ENCODE measurements at places on chromosomes 4 and X. TPM values are rescaled to one million over a fixed set of nuclear protein-coding genes. Genes with fewer than 3 reads are reported as not detected.

The NR3C2 gene
- 3.4 TPM for total RNA-seq

The BEX2 gene
- 42.0 TPM for total RNA-seq

The SYP gene
- total RNA-seq, result 11.4 TPM

The RBMX2 gene
- total RNA-seq, result 29.7 TPM

The PAGE2 gene
- total RNA-seq, result not detected

The COL4A5 gene
- total RNA-seq, result 276 TPM

The CRLF2 gene
- not detected for total RNA-seq

The IRF2 gene
- 14.3 TPM for total RNA-seq

The ZNF732 gene
- 2.2 TPM for total RNA-seq

The CACNA1F gene
- total RNA-seq, result 0.19 TPM

The ITIH6 gene
- total RNA-seq, result not detected

The DNAAF6 gene
- total RNA-seq, result not detected

The PHEX gene
- 0.71 TPM for total RNA-seq

The HSD17B13 gene
- 0.31 TPM for total RNA-seq

The AMTN gene
- not detected for total RNA-seq

The MAGEB2 gene
- total RNA-seq, result not detected

The DACH2 gene
- 1.5 TPM for total RNA-seq

The SCRG1 gene
- total RNA-seq, result not detected

The PCDH19 gene
- 33.3 TPM for total RNA-seq

- H3K4me1 ChIP-seq, result peaks cover 5% of the 10 kb centered on the region
- no peak overlapping the region for H3K27ac ChIP-seq
- no peaks in the 10 kb centered on the region for H3K27me3 ChIP-seq
- H3K36me3 ChIP-seq, result no peaks in the 10 kb centered on the region
- H3K4me3 ChIP-seq, result no peak overlapping the region
- no peak for DNase-seq
Measured at GRCh38 chr4:100979736-100980135, 367.6 kb downstream of the PPP3CA start.

GRCh38 chr4:6658597-6659075, 18.2 kb downstream of the MRFAP1 start:
- H3K27me3 ChIP-seq, result peaks cover 28% of the 10 kb centered on the region
- DNase-seq, result no peak
- peaks cover 1% of the 10 kb centered on the region for H3K36me3 ChIP-seq
- H3K27ac ChIP-seq, result no peak overlapping the region

DNA sequence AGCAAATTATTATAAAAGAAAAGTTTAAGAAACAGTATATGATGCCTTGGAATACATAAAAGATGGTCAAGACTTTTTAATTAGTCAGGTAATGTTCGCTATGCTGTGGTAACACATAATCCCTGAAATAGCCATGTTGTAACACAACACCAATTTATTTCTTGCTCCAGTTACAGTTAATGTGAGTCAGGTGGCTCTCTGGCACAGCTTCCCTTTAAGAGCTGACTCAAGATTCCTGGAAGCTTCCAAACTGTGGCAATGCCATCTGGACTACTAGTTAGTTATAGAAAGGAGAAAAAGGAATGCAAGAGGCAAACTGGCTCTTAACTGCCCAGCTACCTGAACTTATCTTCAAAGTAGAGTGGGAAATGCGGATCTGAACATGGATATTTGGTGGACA, 210.5 kb downstream of the CHM start:
- H3K4me1 ChIP-seq, result no peaks in the 10 kb centered on the region
- H3K27me3 ChIP-seq, result no peaks in the 10 kb centered on the region
- no peak overlapping the region for H3K27ac ChIP-seq

- no peak overlapping the region for H3K4me3 ChIP-seq
- no peak for DNase-seq
- no peak overlapping the region for H3K27ac ChIP-seq
- no peaks in the 10 kb centered on the region for H3K4me1 ChIP-seq
Measured at GRCh38 chrX:99383786-99384185, 1026.3 kb downstream of the PCDH19 start.

- H3K27ac ChIP-seq, result peak overlapping the region; percentile 82
- peaks cover 2% of the 10 kb centered on the region for H3K4me1 ChIP-seq
- H3K4me3 ChIP-seq, result no peak overlapping the region
Measured at GRCh38 chrX:20066968-20067708, 49.6 kb downstream of the MAP7D2 start.

DNA sequence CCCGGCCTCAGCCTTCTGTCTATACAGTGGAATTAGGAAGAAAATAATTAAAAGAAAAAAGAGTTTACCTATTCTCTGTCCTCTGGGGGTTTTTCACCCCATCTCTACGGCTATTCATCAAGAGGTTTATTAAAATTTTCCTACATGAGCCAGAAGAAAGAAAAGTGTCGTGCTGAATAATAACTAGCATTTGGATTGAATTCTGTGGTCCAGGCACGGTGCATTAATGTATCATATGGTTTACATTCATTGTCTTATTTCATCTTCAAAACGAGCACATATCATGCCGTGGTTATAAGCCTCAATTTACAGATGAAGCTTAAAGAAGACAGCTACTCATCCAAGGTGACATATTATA, 5.4 kb upstream of the NAA15 start:
- peaks cover 20% of the 10 kb centered on the region for H3K4me1 ChIP-seq
- H3K27me3 ChIP-seq, result no peaks in the 10 kb centered on the region
- DNase-seq, result no peak
- H3K36me3 ChIP-seq, result peaks cover 8% of the 10 kb centered on the region

DNA sequence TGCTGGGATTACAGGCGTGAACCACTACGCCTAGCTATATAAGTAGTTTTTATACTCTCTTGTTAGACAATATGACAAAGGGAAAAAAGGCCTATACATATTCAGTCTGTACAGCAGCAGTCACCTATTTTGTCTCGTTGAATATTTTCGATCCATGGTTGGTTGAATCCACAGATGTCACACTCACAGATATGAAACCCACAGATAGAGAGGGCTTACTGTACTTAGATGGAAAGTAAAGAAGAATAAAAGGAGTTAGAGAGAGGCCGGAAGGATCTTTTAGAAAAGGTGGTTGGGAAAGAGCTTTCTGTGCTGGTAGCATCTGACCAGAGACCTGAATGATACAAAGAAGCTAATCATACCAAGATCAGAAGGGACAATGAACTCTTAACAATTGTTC, 38.3 kb upstream of the SPINK2 start:
- no peaks in the 10 kb centered on the region for H3K36me3 ChIP-seq
- no peaks in the 10 kb centered on the region for H3K4me1 ChIP-seq
- H3K27me3 ChIP-seq, result peaks cover 5% of the 10 kb centered on the region

DNA sequence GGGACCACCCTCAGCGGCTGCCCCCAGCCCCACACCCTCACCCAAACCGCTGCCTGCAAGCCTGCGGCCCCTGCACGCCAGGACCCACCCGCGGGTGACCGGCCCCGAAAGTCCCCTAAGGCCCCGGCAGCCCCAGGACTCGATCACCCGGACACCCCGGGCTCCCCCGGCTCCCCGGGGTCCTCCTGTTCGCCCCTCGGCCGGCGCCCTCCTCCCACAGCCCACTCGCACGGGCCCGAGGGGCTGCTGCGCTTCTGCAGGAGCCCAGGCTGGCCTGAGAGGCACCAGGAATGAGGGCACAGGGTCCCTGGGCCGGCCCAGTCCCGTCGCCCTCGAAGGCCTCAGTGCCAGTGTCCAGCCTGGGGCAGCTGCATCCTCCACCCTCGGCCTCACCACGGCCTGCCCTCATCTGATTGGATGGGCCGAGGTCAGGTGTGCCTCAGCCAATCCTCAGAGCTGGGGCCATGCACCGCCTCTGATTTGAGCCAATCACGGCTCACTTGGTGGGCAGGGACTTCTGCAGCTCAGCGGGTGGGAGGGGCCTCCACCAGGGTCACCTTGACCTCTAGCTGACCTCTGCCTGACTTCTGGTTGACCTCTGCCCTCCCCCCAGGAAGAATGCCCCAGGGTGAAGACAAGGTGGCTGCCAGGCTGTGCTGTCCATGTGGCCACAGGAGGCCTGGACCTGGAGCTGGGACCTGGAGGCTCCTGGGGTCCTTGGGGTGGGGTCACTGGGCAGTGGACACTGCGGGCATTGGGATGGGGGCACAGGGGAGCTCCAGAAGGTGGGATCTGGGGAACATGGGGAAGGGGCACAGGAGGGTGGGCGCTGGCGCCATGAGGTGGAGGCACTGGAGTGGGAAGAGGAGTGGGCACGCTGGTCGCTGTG, 97.6 kb upstream of the NKX1-1 start:
- H3K27ac ChIP-seq, result no peak overlapping the region
- H3K27me3 ChIP-seq, result peaks cover 17% of the 10 kb centered on the region
- H3K36me3 ChIP-seq, result no peaks in the 10 kb centered on the region
- no peak for DNase-seq
- H3K4me1 ChIP-seq, result no peaks in the 10 kb centered on the region

DNA sequence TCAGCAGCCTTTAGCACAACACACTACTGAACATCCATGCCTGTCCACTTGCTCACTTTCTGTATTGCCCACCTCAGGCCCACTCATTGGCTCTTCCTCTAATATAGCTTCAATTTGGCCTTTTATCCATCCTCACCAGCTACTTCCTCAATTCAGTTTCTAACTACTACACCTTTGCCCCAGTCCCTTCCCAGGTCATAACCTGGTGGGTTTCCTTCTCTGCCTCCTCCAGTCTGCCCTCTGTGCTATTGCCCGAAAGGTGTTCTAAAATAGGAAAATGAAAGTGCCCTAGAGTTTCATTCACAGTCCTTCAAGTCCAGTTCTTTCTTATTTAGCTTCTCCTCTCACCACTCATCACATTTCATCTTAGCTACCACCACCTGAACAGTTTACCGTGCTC, 23.1 kb downstream of the MOSPD2 start:
- H3K27me3 ChIP-seq, result no peaks in the 10 kb centered on the region
- H3K4me1 ChIP-seq, result peaks cover 2% of the 10 kb centered on the region
- H3K27ac ChIP-seq, result no peak overlapping the region
- no peak for DNase-seq
- H3K4me3 ChIP-seq, result no peak overlapping the region

- H3K4me3 ChIP-seq, result no peak overlapping the region
- no peak overlapping the region for H3K27ac ChIP-seq
- DNase-seq, result no peak
- peaks cover 2% of the 10 kb centered on the region for H3K4me1 ChIP-seq
Measured at GRCh38 chr4:8589336-8589735, 3.2 kb upstream of the CPZ start.

GRCh38 chr4:174429701-174430410, 92.4 kb downstream of the HPGD start:
- no peak overlapping the region for H3K27ac ChIP-seq
- DNase-seq, result no peak
- no peak overlapping the region for H3K4me3 ChIP-seq
- no peaks in the 10 kb centered on the region for H3K4me1 ChIP-seq
- H3K27me3 ChIP-seq, result no peaks in the 10 kb centered on the region

- DNase-seq, result no peak
- H3K27me3 ChIP-seq, result no peaks in the 10 kb centered on the region
- H3K4me1 ChIP-seq, result peaks cover 2% of the 10 kb centered on the region
- no peaks in the 10 kb centered on the region for H3K36me3 ChIP-seq
- no peak overlapping the region for H3K4me3 ChIP-seq
Measured at GRCh38 chr4:1754336-1754735, 33.0 kb downstream of the TACC3 start.

- no peak overlapping the region for H3K27ac ChIP-seq
- peaks cover 4% of the 10 kb centered on the region for H3K4me1 ChIP-seq
- no peak for DNase-seq
- no peak overlapping the region for H3K4me3 ChIP-seq
- H3K27me3 ChIP-seq, result no peaks in the 10 kb centered on the region
- no peaks in the 10 kb centered on the region for H3K36me3 ChIP-seq
Measured at GRCh38 chr4:54719378-54719777, 61.6 kb downstream of the KIT start.

- H3K27ac ChIP-seq, result no peak overlapping the region
- no peaks in the 10 kb centered on the region for H3K4me1 ChIP-seq
- H3K36me3 ChIP-seq, result no peaks in the 10 kb centered on the region
- DNase-seq, result no peak
- peaks cover 5% of the 10 kb centered on the region for H3K27me3 ChIP-seq
Measured at GRCh38 chr4:4985036-4985435, 34.2 kb downstream of the CYTL1 start.

DNA sequence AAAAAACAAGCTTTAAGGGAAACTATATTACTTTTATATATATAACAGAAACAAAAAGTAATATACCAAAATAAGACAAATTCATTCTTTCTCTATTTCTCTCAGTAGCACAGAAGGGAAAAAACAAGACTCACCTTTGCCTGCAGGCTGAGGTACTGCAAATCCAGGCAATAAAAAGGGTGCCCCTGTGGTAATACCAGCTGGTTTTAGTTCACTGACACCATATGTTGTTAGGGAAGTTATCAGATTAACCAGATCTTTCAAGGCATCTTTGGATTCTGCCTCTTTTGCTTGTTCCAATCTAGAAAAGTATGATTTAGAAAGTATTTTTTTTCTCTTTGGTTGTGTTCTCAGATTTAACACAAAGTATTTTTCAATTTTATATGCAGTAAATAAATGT, 139.8 kb downstream of the WDFY3 start:
- H3K4me1 ChIP-seq, result no peaks in the 10 kb centered on the region
- H3K27ac ChIP-seq, result no peak overlapping the region
- H3K36me3 ChIP-seq, result peaks cover 7% of the 10 kb centered on the region
- H3K27me3 ChIP-seq, result no peaks in the 10 kb centered on the region
- no peak overlapping the region for H3K4me3 ChIP-seq

GRCh38 chr4:167088115-167088514, 146.2 kb downstream of the SPOCK3 start:
- no peaks in the 10 kb centered on the region for H3K4me1 ChIP-seq
- no peak overlapping the region for H3K27ac ChIP-seq
- H3K4me3 ChIP-seq, result no peak overlapping the region
- no peaks in the 10 kb centered on the region for H3K27me3 ChIP-seq
- no peaks in the 10 kb centered on the region for H3K36me3 ChIP-seq

DNA sequence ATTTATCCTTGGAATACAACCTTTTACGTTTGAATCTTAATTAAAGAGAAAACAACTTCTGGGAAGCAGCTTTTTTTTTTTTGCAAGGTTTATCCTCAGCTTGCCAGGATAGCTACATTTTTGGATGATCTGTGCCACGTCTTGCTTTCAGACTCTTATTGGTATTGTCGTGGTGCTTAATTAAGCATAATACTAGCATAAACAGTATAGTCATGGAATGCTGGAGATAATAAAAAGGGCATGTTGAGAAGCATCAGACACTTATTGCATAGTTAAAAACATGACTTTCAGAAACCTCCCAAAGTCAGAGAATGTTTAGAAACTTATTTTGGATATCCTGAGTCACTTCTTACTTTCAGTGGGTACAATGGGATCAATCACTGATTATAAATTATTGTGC, 77.0 kb downstream of the PALLD start:
- H3K4me1 ChIP-seq, result peaks cover 33% of the 10 kb centered on the region
- peaks cover 3% of the 10 kb centered on the region for H3K36me3 ChIP-seq
- no peak for DNase-seq
- no peaks in the 10 kb centered on the region for H3K27me3 ChIP-seq
- H3K27ac ChIP-seq, result no peak overlapping the region

GRCh38 chr4:173990126-173990868, 293.2 kb downstream of the FBXO8 start:
- no peak overlapping the region for H3K4me3 ChIP-seq
- H3K4me1 ChIP-seq, result peaks cover 10% of the 10 kb centered on the region
- no peak overlapping the region for H3K27ac ChIP-seq
- H3K27me3 ChIP-seq, result peaks cover 9% of the 10 kb centered on the region
- DNase-seq, result no peak

DNA sequence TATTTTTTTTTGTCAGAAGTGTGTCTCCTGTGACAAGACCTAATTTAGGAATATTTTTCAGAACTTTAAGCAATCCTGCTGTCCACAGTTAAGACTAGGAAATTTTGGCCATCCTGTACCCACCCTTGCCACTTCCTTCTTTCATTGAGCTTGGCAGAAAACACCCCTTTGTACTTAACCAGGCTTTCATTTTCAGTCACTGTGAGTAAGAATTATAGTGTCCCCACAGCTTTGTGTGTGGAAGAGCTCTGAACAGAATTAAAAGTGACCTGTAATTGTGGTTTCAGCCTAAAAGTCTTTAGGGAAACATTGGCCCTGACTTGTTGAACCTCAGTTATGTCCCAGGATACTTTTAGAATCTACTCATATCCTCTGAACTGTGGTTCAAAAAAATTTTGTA, 153.7 kb upstream of the BMP3 start:
- H3K27me3 ChIP-seq, result no peaks in the 10 kb centered on the region
- no peak overlapping the region for H3K4me3 ChIP-seq
- H3K27ac ChIP-seq, result no peak overlapping the region
- DNase-seq, result no peak

Data from progenitor cell of endocrine pancreas (in vitro differentiated cells).